ENCODE measurements at places on chromosomes 5 and 9. TPM values are rescaled to one million over a fixed set of nuclear protein-coding genes. Genes with fewer than 3 reads are reported as not detected.

DNA sequence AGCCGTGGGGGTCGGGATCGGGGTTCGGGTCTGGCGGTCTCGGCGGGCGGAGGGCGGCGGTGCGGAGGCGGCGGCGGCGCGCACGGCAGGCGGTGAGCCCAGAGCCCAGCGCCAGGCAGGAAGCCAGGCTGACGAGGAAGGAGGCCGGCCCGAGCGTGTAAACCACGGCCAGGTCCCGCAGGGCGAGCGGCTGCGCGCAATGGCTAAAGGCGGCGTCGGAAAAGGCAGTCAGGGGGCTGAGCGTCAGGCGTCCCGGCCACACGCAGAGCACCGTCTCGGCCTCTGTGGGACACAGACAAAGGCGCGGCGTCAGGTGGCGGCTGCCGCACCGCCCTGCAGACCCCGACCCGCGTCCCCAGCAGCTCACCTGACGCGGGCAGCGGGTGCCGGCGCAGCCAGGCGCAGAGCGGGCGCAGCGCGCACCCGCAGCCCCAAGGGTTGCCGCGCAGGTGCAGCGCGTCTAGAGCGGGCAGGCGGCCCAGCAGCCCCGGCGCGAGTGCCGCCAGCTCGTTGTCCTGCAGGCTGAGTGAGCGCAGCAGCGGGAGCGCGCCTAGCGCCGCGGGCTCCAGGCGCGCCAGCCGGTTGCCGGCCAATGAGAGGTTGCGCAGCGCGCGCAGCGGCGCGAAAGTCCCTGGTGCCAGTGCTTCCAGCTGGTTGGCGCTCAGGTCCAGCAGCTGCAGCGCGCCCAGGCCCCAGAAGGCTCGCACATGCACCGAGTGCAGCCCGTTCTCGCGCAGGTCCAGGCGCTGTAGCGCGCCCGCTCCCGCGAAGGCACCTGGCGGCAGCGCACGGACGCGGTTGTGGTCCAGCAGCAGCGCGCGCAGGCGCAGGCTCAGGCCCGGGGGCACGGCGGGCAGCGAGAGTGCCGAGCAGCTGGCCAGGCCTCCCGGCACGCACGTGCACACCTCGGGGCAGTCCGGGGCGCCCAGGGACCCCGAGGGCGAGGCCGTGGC, 671 bp downstream of the LRRC26 start:
- no peak overlapping the region for H3K27ac ChIP-seq
- no peaks in the 10 kb centered on the region for H3K4me1 ChIP-seq
- no peak for DNase-seq
- H3K27me3 ChIP-seq = no peaks in the 10 kb centered on the region
- no peak overlapping the region for H3K4me3 ChIP-seq

GRCh38 chr9:89079391-89079790, 88.1 kb downstream of the S1PR3 start:
- H3K27ac ChIP-seq = no peak overlapping the region
- no peak overlapping the region for H3K4me3 ChIP-seq
- H3K4me1 ChIP-seq = no peaks in the 10 kb centered on the region

DNA sequence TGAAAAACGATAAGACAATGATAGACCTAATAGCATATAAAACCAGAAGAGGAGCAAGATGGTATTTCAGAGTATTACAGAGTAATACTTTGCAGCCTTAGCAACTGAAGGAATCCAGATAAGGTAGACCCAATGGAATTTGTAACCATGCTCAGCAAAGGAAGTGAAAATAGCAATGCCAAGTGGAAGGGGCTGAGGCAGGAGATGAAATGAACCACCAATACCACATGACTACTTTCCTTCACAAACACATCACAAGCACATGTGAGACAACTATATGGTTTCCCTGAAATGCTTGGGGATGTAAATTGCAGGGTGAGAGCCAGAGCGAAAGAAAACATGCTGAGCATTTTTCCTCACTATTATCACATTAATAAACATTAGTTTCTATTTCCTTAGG, 79.8 kb upstream of the MELK start:
- no peak overlapping the region for H3K4me3 ChIP-seq
- no peak for DNase-seq
- H3K27me3 ChIP-seq = no peaks in the 10 kb centered on the region
- H3K27ac ChIP-seq = no peak overlapping the region

DNA sequence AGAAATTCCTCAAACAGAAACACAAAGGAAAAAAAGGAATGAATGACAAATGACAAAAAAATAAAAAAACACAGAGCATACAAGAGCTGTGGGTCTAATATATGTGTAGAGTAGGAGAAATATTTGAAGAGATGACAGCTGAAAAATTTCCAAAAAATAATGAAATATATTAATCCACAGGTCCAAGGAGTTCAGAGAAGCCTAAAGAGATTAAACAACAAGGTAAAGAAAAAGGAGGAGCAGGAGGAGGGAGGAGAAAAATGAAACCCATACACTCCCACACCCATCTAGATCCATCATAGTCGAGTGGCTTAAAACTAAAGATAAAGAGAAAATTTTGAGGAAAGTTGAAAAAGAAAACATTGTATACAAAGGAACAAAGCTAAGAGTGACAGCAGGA, 182.4 kb upstream of the MAP3K1 start:
- H3K4me1 ChIP-seq = no peaks in the 10 kb centered on the region
- no peak overlapping the region for H3K4me3 ChIP-seq
- H3K36me3 ChIP-seq = no peaks in the 10 kb centered on the region
- H3K27ac ChIP-seq = no peak overlapping the region
- no peaks in the 10 kb centered on the region for H3K27me3 ChIP-seq
- DNase-seq = no peak

DNA sequence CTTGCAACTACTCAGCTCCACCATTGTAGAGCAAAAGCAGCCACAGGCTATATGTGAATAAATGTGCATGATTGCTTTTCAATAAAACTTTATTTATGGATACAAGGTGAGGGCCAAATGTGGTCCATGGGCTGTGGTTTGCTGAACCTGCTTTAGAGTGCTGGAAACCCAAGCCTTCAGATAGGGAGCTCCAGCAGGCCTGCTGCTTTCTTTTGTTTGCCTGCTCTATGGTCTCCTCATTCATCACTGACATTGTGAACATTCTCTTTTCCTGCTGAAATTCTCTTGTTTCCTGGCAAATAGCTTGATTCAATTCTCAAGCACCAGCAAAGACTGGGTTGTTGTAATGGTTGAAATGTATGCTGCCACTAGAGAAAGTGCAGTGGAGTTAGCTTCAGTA, 26.0 kb downstream of the EGFLAM start:
- H3K27me3 ChIP-seq = no peaks in the 10 kb centered on the region
- no peak overlapping the region for H3K27ac ChIP-seq
- H3K4me3 ChIP-seq = no peak overlapping the region
- H3K36me3 ChIP-seq = no peaks in the 10 kb centered on the region
- DNase-seq = no peak

Gene ROR2
- 1.6 TPM for total RNA-seq

GRCh38 chr5:36734422-36734821, 128.0 kb downstream of the SLC1A3 start:
- no peak for DNase-seq
- H3K27me3 ChIP-seq = no peaks in the 10 kb centered on the region
- H3K36me3 ChIP-seq = no peaks in the 10 kb centered on the region
- H3K4me1 ChIP-seq = no peaks in the 10 kb centered on the region
- no peak overlapping the region for H3K4me3 ChIP-seq

GRCh38 chr9:20405616-20406015, 216.7 kb downstream of the MLLT3 start:
- H3K4me1 ChIP-seq = no peaks in the 10 kb centered on the region
- no peak overlapping the region for H3K27ac ChIP-seq
- H3K4me3 ChIP-seq = no peak overlapping the region
- H3K36me3 ChIP-seq = no peaks in the 10 kb centered on the region

Gene PCAT7
- total RNA-seq = 0.29 TPM

Gene NDST1
- total RNA-seq = 74.0 TPM

Gene PCDHGA6
- 12.0 TPM for total RNA-seq

Gene PCDHGB1
- total RNA-seq = 6.5 TPM

GRCh38 chr9:123266655-123267399, 1.6 kb downstream of the STRBP start:
- H3K4me3 ChIP-seq = no peak overlapping the region
- H3K27ac ChIP-seq = no peak overlapping the region
- H3K4me1 ChIP-seq = no peaks in the 10 kb centered on the region
- H3K36me3 ChIP-seq = no peaks in the 10 kb centered on the region
- no peaks in the 10 kb centered on the region for H3K27me3 ChIP-seq

DNA sequence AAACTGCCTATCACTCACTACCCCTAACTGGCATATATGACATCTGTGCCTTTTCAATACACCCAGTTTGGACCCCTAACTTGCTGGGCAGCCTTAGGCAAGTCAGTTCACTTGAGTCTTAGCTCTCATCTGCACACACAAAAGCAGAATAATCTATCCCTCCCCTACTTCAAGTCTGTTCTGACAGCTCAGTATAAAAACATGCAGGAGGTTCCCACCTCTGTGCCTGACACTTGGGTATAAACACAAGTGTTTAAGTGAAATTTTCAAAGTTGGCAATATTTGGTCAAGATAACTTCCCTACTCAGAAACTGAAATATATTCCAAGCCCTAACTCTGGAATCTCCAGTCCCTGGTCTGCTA, 12.6 kb downstream of the HNRNPH1 start:
- no peak overlapping the region for H3K4me3 ChIP-seq
- H3K36me3 ChIP-seq = peaks cover 18% of the 10 kb centered on the region
- no peak overlapping the region for H3K27ac ChIP-seq
- H3K4me1 ChIP-seq = no peaks in the 10 kb centered on the region

Gene PCDHB14
- 7.5 TPM for total RNA-seq

Gene TLR4
- 35.0 TPM for total RNA-seq

- no peaks in the 10 kb centered on the region for H3K27me3 ChIP-seq
- H3K27ac ChIP-seq = no peak overlapping the region
- H3K36me3 ChIP-seq = no peaks in the 10 kb centered on the region
- DNase-seq = no peak
- H3K4me3 ChIP-seq = no peak overlapping the region
Observed at GRCh38 chr5:154345255-154345952, 100.4 kb upstream of the SAP30L start.

DNA sequence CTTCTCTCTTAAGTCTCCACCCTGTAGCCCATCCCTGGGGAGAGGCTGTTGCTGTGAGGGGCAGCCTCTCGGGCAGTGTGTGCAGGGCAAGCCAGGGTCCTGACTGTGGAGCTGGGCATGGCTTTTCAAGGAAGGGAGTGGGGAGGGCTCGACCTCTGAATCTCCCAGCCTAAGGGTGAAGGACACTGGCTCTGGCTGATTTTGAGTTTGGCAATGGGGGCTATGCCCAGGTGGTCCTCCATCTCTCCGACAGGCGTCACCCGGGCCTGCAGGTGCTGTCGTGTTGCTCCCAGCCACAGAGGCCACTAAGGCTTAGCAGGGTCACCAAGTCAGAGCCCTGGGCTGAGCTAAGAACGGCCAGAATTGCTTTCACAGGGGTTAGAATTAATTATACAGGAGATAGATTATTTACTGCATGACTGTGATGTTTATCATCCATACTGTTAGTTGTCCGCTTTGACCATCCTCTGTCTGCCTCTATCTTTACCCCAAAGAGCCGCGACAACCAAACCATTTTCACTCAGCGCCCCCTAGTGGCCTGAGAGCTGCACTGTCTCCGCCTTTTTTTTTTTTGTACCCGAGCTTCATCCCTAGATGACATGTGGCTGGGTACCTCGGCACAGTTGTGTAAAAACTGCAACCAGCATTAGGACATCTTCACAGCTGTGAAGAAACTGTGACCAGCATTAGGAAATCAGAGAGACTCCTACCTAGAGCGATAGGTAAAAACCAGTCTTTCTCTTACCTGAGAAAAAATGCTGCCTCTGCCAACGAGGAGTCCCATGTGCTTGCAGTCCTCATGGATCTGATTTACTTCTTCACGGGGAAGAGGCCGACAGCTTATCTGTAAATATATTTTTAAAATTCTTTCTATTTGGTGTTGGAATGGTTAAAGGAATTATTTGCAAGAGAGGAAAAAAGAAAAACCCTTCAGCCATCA, 44.5 kb downstream of the AGXT2 start:
- H3K36me3 ChIP-seq = no peaks in the 10 kb centered on the region
- no peak overlapping the region for H3K27ac ChIP-seq
- no peak overlapping the region for H3K4me3 ChIP-seq
- H3K27me3 ChIP-seq = no peaks in the 10 kb centered on the region

Gene KCNMB1
- total RNA-seq = 30.0 TPM

Gene GNAQ
- 84.2 TPM for total RNA-seq

DNA sequence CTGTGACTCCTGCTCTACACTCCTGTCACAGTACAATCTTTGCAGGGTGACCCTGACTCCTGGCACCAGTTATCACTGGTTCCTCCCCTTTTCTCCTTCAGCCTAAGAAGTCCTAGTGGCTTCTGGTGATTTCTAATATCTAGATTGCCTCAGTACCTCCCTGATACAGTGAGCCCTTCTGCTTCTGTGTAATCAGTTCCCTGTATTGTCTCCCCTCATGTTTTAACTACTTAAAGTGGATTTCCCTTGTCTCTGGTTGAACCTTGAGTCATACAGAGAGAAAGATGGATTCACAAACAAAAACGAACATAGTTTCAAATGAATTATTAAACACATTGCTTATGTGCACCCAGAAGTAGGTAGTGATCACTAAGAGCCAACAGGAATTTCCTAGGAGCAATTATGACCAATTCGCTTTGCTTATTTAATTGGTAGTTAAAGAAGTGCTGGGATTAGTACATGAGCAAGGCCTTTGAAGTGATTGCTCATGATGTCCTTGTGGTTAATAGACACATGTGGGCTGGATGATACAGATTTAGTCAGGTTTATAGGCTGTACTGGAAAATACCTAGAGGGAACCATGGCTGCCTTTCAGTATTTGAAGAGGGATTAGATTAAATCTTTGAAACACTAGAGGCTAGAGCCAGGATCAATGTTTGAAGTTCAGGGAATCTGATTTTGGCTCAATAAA, 145.8 kb upstream of the MEF2C start:
- no peak overlapping the region for H3K27ac ChIP-seq
- DNase-seq = no peak
- H3K4me1 ChIP-seq = no peaks in the 10 kb centered on the region
- H3K27me3 ChIP-seq = no peaks in the 10 kb centered on the region
- no peak overlapping the region for H3K4me3 ChIP-seq

GRCh38 chr9:131393622-131394463, at the start of gene PRRC2B:
Gene PRRC2B (plus strand): TSS chr9:131394086. CDS start chr9:131430145, 36,059 bp downstream.
- H3K27ac ChIP-seq = peak within 1 kb of the TSS; percentile 100
- H3K4me3 ChIP-seq = peak within 1 kb of the TSS; percentile 100
- no peaks in the 10 kb centered on the region for H3K27me3 ChIP-seq
- H3K4me1 ChIP-seq = peaks cover 12% of the 10 kb centered on the region
- DNase-seq = peak; percentile 96

GRCh38 chr9:27073841-27074728, 34.9 kb upstream of the TEK start:
- no peak overlapping the region for H3K4me3 ChIP-seq
- H3K27ac ChIP-seq = no peak overlapping the region
- no peaks in the 10 kb centered on the region for H3K36me3 ChIP-seq
- no peak for DNase-seq
- H3K4me1 ChIP-seq = no peaks in the 10 kb centered on the region

Gene TRPM3
- total RNA-seq = 5.7 TPM

- no peak for DNase-seq
- H3K4me1 ChIP-seq = no peaks in the 10 kb centered on the region
- no peak overlapping the region for H3K4me3 ChIP-seq
- H3K27me3 ChIP-seq = no peaks in the 10 kb centered on the region
- H3K27ac ChIP-seq = no peak overlapping the region
- H3K36me3 ChIP-seq = no peaks in the 10 kb centered on the region
Observed at GRCh38 chr9:20997503-20998076, 33.9 kb downstream of the HACD4 start.

GRCh38 chr5:66932457-66932856, 264.1 kb downstream of the CD180 start:
- DNase-seq = no peak
- H3K4me3 ChIP-seq = no peak overlapping the region
- no peaks in the 10 kb centered on the region for H3K4me1 ChIP-seq
- no peak overlapping the region for H3K27ac ChIP-seq
- H3K36me3 ChIP-seq = no peaks in the 10 kb centered on the region

Measured in aorta (tissue), 5 donors.